ENCODE measurements at places on chromosomes 12 and 14.

DNA sequence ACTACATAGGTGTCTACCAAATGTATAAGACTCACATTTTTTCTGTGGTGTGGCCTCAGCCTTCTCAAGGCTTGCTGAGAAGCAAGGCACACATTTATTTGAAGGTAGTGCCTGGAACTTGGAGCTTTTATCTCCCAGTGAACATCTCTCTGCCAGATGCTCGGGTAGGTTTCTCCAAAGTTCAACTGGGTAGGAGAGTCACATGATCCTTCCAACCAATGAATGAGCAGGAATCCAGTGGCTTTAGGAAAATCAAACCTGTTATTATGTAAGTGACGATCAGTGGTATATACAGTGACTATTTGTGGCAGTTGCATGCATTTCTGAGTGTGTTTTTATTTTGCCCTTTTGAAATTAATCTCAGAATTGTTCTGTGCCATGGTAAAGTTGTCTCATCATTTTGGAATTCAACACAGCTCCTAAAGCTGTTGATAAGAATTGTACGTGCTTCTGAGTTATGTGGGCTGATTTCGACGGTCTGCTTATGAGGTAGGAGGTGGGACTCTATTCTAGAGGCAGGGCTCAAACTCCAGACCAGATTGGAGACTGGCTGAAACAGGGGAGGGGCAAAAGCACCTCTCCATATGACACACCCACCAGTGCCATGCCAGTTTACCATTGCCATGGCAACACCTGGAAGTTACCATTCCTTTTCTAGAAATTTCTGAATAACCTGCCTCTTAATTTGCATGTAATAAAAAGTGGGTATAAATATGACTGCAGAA lies 57.6 kb downstream of the EID3 start:
- DNase-seq: no peak

- DNase-seq: no peak
Observed at GRCh38 chr12:116529686-116530085, 29.5 kb upstream of the MAP1LC3B2 start.

- DNase-seq: no peak
Observed at GRCh38 chr12:112182499-112182898, 57.1 kb downstream of the TRAFD1 start.

GRCh38 chr12:55695349-55695748 lies 12.4 kb downstream of the ITGA7 start:
- no peak for DNase-seq

DNA sequence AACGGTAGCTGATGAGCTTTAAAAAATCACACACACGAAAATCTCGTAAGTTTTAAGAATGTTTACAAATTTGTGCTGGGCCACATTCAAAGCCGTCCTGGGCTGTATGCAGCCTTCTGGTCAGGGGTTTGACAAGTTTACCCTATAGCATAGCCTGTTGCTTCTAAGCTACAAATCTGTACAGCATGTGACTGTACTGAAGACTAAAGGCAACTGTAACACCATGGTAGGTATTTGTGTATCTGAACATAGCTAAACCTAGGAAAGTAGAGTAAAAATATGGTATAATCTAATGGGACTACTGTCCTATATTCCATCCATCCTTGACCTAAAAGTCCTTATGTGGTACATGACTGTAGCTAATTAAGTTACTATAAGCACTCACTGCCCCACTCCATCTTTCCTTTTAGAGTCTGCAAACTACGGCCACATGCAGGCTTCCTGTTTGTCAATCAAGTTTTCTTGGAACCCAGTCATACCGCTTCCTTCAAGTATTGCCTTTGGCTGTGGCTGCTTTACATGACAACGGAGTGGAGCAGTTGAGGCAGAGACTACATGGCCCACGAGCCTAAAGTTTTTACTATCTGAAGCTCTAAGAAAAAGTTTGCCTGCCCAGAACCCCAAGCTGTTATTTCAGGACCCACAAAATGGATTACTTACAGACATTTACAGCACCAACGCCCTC lies 18.5 kb downstream of the KRT7 start:
- no peak for DNase-seq

DNA sequence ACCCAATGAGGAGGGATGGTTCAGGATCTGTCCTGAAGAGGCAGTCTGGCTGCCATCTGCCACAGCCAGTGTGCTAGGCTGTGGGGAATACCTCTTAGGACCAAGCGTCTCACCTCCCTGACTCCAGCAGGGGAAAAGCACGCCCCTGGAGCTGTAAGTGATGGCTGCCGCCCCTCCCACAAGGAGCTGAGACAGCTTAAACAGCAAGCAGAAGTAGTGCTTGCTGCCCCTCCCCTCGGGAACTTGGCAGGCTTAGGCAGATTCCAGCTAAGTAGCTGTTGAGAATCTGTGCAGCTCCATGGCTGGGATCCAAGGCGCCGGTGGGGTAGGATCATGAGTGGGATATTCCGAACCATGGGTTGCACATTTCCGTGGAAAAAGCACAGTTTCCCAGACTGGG lies 360.4 kb upstream of the MDGA2 start:
- no peak for DNase-seq

DNA sequence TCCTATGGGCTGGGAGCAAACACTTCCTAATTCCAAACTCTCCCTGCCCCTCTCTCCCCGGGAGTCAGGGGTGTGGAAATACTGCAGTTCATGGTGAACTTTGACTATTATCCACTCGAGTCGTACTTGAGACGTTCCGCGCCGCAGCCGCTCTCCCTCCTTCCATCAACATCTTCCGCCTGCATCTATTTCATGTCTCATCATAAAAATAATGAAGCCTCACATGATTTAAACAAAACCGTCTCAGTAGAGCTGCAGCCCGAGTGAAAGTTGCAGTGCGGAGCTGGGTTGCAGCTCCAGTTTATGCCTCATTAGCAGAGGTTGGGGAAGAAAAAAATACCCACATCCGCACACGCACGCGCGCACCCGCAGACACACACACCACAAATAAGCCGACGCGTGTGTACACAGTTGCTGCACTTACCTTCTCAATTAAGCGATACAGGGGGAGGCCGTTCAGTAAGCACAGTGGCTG lies 283 bp downstream of the LMO3 start:
- DNase-seq: no peak

GRCh38 chr14:37343307-37344094 lies 145.8 kb downstream of the MIPOL1 start:
- no peak for DNase-seq

DNA sequence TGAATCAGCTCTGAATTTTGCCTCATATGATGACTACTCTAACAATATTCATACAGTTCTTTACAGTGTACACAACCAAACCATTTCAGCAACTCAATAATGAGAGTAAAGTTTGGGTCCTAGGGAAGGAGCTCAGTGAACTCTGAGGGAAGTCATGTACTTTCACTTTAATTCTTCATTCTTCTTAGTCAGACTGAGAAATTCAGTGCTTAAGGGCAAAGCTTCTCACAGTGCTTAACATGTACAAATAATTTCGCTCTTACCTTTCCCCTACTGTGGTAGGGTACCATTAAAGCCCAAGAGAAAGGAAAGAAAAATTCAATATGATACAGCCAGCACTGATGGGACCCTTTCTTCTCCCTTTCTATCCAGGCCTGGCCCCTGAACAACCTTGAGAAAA lies 435.0 kb downstream of the NELL2 start:
- DNase-seq: no peak

DNA sequence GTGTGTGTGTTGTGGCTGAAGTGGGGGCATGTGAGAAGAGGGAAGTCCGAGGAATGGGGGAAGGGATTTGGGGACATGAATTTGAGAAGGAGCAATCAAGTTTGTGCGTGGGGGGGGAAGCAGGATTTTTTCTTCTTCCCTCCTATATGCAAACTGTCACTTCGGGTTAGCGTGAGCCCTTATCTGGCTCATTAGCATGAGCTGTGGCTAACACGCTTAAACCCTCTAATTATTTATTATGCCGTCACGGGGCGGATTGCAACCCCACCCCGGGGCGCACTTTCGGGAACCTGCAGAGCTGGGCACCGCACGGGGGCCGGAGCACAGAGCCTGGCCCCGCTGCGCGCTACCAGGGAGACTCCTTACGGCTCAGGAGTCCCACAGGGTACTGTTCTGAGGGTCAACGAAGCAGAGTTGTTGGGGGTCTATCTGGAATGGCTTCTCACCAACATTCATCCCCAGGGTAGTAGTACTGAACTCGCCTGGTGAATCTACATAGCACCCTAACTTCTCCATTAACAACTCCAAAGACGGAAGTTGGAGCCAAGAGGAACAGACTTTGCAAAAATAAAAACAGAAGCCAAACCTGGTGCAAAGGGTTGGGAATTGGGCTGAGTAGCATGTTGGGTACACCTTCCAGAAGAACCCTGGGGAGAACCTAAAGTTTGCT lies 6.4 kb upstream of the ASCL1 start:
- DNase-seq: no peak

- no peak for DNase-seq
Observed at GRCh38 chr12:50569321-50569720, 64.5 kb downstream of the DIP2B start.

DNA sequence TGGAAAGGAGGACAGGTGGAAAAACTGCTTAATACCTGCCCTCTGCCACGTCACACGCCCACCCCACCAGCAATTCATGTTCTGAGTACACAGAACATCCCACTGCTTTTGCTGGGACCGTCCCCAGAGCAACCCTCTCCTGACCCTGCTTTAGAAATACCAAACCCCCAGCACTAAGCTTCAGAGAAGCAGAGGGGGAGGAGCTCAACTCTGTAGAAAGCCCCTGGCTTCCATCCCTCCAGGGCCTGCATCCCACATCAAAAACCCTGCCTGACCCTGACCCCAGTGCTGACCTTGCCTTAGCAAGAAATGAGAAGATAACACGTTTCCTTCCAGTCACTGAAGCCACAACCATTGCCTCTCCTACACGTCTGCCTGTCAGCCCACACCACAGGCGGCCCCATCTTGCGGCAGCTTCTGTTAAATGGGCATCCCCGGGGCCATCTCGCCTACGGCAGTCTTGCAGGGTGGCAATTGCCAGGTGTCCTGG lies 19.7 kb downstream of the VDR start:
- DNase-seq: no peak

DNA sequence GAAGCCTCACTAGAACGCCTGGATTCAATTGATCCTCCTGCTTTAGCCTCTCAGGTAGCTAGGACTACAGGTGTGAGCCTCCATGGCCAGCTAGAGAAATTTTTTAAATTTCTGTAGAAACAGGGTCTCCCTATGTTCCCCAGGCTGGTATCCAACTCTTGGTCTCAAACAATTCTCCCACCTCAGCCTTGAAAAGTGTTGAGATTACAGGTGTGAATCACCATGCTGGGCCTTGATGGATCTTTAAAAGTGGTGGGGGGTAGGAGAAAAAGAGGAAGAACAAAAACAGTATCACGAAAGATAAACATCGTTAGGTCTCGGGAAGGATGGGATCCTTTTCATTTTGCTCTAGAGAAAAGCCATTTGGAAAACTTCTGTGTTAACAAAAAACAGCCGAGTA lies 4.5 kb downstream of the GYS2 start:
- no peak for DNase-seq

GRCh38 chr14:21231020-21231652 lies 38.1 kb downstream of the HNRNPC start:
- no peak for DNase-seq

- no peak for DNase-seq
Observed at GRCh38 chr14:24828486-24828885, 194.5 kb upstream of the GZMB start.

GRCh38 chr12:45464699-45465098 lies 248.8 kb downstream of the ANO6 start:
- no peak for DNase-seq

DNA sequence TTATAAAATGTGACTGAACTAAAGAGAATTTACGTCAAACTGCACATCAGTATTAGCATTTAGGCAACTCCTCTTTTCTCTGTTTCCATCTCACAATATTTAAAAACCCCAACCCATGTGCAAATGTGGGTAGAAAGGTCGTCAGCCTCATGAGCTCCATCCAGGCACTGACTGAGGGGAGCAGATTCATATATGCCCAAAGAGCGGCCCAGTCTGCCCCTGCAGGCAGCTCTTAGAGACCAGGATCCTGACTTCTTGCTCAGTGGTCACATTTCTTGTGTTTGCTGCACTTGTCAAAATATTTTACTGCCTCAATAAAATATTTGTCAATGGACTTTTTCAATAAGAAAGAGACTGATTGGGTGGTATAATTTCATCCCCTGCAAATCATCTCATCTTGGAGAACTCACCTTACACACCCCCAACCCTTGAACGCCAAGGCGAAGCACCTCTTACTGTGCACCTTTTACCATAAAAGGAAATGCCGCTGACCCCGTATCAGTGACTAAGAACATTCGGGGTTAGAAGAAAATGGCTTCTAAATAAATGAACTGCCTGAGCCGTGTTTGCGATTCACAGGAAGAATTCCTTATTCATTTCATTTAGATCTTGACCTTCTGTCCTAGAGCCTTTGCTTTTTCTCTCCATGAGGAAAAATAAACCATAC lies 418.8 kb downstream of the BCL11B start:
- DNase-seq: no peak

- DNase-seq: no peak
Observed at GRCh38 chr14:73237786-73238423, 599 bp downstream of the PAPLN start.

DNA sequence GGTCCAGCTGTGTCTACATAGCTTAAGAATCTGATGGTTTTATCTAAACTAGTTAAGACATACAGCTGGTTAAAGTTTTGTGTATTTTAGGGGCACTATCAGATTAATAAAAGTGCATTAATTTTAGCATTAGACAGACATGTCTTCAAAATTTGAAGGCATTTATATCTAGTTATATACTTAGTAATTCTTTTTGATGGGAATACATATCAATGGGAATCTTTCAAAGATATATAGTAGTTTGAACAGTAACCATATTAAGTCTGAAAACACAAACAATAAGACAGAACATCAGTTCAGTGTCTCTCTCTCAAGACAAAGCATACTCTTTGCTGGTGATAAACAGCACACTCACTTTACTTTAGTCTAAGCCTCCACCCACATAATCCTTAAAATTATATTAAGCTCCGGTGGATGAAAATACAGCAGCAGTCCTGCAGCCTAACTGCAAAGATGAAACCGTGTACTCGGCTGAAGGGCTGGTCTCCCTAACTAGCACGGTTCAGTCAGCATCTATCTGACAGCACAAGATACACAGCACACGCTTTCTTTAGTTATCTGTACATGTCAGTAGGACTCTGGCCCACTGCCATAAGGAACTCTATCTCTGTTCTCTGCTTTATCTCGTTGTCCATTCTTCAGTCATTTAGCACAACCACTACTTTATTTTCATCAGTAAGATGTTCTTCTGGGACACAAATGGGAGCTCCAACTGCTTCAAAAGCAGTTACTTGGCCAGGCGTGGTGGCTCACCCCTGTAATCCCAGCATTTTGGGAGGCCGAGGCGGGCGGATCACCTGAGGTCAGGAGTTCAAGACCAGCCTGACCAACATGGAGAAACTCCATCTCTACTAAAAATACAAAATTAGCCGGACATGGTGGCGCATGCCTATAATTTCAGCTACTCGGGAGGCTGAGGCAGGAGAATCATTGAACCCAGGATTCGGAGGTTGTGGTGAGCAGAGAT lies 80.5 kb downstream of the MED13L start:
- DNase-seq: no peak

DNA sequence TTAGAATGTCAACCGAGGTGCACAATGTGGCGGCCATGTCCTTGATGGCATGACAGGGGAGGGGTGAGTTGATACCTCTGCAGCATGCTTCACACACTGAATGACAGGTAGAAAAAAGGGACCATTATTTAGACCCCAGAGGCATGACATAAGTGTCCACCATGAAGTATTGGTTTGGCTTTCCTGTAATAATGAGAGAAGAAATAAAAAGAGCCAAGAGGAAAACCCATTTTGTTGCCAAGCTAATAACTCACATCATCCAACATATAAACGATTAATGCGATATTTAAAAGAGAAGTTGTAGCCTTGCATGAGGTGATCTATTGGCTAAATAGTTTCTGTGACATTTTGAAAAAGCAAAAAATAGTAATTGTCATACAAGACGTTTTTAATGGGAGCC lies 343.4 kb downstream of the LRIG3 start:
- no peak for DNase-seq

All from stimulated activated CD4-positive, alpha-beta T cell treated with anti-CD3 and anti-CD28 coated beads, Interleukin-15, amount 100 ng/mL, for 1 hour (primary cell).